ENCODE measurements at places on chromosomes 3 and 15. TPM values are rescaled to one million over a fixed set of nuclear protein-coding genes. Genes with fewer than 3 reads are reported as not detected.

Gene CHMP2B
- 60.8 TPM for total RNA-seq

Gene RARB
- 8.9 TPM for total RNA-seq

Gene PSTPIP1
- 18.1 TPM for total RNA-seq

Gene SLC24A5
- not detected for total RNA-seq

Gene ALDH1L1
- 12.4 TPM for total RNA-seq

Gene ATP13A5
- total RNA-seq, result not detected

Gene NR1I2
- not detected for total RNA-seq

DNA sequence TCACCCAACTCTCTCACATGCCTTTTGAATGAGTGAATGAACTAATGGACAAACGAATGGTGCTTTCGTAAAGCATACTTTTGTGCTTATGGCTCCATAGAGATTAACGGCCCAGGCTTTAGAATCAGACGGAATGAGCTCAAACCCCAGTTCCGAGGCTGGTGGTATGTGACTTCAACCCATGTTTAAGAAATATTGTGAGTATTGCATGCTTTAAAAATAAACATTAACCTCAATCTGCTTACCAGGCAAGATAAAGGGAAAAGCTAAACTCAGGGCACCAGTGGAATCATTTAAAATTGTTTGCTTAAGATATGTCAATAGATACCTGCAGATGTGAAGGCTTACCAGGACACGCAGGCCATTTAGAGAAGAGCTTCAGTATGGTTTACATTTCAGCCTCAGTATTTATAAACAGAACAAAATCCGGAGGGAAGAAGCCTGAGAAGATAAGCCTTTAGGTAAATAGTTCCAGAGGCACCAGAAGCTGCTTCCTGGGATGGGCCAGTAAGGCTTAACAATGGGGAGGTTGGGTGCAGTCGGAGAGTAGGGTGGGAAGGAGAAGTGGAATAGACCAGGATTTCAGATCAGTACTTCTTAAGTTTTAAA, 186.4 kb downstream of the ADAMTS9 start:
- no peak for DNase-seq

- no peak for DNase-seq
Measured at GRCh38 chr3:141067206-141067974, 16.2 kb downstream of the SPSB4 start.

- no peak for DNase-seq
Measured at GRCh38 chr3:116350119-116350733, 95.1 kb downstream of the LSAMP start.

- no peak for DNase-seq
Measured at GRCh38 chr15:83066034-83066733, 868 bp downstream of the BTBD1 start.

- DNase-seq, result no peak
Measured at GRCh38 chr3:184282941-184283340, 7.1 kb downstream of the ECE2 start.

DNA sequence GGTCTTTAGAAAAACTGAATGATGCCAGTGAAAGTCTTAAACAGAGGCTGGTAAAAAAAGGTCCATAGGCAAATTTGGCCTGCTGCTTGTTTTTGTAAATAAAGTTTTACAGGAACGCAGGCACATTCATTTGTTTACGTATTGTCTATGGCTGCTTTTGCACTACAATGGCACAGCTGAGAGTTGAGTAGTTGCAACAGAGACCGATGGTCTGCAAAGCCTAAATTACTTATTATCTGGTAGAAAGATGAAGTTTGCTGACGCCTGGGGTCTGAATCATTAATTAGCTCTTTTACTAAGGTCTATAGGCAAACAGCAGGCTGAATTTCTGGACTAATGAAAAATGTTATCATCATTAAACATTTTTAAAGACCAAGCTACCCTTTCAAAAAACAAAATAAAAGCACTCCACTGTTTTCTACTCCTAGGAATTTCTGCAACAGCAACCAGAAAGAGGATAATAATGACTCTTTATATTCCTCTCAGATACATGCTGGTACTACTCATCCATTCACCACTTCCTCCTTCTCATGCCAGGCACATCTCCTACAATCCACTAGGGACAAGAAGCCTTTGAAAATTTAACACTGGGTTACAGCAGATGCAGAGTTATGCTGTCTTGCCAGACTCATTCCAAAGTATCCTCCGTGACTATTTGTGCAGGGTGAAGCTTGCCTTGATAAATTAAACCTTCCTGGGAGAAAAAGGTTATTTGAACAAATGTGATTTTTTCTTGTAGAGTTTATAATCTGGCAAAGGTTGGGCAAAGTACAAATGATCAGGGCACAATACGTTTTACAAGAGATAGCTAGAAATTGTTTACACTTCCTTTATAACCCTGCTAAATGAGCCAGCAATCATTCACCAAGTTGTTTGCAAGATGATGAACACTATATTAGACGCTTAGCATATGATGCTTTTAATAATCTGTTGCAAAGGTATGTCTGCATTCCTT, 6.0 kb downstream of the GATM start:
- no peak for DNase-seq

All from posterior vena cava (tissue), 2 donors.